Vagina (tissue), 2 donors: ENCODE measurements at places on chromosomes 7 and 10. TPM values are rescaled to one million over a fixed set of nuclear protein-coding genes. Genes with fewer than 3 reads are reported as not detected.
A peak's percentile ranks its signal among the peaks of the same experiment; 100 is the strongest.

- no peak for DNase-seq
These were observed 184.5 kb upstream of the NFE2L3 start for GRCh38 chr7:25967278-25968204.

- no peak for DNase-seq
These were observed 19.1 kb upstream of the LEP start for GRCh38 chr7:128221929-128222403.

- no peak for DNase-seq
These were observed 107.4 kb downstream of the WDFY4 start for GRCh38 chr10:48792121-48792520.

- no peak for DNase-seq
These were observed 46.9 kb downstream of the GPAM start for GRCh38 chr10:112136486-112137153.

GRCh38 chr10:87505366-87506111, 846 bp downstream of the MINPP1 start:
- DNase-seq: no peak

DNA sequence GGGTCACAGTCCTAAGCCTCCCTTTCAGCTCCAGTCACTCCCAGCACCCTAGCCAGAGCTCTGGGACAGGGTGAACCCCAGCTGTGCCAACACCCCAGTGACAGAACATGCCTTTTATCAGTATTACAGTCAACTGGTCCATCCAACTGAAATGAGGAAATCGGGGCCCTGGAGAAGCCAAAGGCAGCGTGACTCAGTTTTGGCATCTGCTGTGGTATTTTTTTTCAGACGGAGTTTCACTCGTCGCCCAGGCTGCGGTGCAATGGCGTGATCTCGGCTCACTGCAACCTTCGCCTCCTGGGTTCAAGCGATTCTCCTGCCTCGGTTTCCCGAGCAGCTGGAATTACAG, 3.4 kb upstream of the CLDN15 start:
- DNase-seq: no peak

DNA sequence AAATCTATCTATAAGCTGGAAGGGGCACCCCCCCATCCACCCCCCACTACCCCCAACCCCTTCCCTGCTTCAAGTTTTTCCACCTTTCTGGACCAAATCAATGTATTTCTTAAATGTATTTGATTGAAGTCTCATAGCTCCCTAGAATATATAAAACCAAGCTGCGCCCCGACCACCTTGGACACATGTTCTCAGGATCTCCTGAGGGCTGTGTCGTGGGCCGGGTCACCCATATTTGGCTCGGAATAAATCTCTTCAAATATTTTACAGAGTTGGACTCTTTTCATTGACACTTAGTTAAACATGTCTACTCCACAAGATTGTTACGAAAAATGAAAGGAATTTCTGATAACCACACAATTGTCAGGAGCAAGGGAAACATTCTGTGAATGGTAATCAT, 215.6 kb downstream of the ADARB2 start:
- no peak for DNase-seq

DNA sequence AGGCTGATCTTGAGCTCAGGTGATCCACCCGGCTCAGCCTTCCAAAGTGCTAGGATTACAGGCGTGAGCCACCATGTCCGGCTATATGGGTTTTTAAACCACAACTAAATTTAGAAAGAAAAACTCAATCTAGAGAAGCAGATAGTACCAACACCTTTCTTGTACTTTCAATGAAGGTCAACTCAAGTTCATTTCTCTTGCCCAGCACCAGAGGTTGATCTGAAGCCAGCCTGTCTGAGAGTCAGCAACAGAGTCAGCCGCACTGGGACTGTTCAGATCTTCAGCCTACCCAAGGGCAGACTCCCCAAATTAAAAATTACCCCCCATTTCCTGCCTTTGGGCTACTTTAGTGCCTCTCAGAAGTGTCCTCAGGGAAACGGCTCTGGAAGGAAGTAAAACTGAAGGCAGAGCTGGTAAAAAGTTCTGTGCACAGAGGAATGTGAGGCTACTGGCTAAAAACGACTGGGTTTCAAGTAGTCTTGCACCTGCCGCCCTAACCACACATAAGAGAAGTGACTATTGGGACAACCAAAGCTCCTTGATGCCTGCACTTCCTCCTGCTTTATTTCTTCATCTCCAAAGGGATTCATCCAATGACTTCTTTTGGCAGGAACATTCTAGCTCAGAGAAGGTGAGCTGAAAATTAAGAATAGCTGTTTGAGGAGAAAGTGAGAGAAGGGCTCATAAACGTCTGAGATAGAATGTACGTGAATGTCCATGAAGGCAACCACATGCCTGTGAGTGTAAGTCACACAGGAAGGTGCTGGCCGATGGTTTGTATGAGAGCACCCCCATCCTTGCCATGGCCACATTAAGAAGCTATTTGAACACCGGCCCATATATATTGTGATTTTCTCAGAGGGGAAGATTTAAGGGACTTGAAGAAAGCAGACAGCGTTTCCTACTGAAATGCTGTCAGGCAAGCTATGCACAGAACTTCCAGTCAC, 142.4 kb upstream of the PRR15 start:
- no peak for DNase-seq

DNA sequence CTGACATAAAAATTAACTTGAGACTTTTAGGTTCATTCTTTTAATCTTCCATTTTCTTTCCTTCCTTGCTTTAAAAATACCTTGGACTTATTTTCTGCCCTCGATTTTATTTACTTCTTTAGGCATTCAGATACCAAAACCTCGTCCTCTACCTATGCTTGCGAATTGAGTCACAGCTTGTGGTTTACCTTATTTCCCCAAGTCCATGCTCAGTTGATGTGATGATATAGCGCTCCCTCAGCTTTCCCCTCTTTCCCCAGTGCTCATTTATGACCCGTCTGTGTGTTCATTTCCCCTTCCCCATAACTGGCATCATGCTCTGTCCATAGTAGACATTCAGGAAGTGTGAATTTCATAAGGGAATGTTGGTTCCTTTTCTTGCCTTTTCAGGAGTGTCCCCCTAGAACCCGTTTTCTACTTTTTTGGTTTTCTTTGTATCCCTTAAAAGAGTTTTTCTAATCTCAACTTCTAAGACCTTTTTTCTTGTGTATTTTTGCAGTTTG, 19.1 kb upstream of the PRKRIP1 start:
- DNase-seq: no peak

DNA sequence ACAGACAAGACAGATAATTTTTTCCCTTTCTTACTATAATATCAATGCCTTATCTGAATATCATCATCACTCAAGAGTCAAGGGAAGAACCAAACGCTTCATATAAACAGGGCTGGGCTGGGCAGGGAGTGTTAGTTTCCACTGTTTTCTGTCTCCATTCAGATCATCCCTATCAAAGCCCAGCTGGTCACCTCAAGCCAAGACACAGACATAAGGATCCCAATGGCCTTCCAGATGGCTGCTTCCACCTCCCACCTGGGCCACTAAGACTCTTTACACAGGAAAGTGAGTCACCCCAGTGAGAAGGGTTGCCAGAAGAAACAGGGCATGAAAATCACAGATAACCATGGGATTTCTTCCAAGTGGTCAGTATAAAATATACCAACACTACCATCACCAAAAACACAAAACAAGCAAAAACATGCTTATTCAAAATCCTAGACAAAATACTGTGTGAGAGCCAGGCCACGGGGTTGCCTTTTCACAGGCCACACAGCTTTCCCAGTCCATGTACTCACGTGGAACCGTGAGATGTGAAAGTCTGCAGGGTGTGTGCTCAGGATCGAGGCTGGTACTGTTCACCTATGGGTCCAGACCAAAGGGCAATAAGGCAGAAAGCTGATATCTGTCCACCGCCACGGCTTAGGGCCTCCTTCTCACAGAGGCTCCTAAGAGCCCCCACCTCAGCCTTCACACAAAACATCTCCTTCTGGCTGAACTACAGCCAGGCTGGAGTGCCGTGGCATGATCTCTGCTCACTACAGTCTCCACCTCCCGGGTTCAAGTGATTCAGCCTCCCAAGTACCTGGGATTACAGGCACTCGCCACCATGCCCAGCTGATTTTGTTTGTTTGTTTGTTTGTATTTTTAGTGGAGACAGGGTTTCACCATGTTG, 5.7 kb downstream of the PRSS1 start:
- DNase-seq: peak; percentile 52

DNA sequence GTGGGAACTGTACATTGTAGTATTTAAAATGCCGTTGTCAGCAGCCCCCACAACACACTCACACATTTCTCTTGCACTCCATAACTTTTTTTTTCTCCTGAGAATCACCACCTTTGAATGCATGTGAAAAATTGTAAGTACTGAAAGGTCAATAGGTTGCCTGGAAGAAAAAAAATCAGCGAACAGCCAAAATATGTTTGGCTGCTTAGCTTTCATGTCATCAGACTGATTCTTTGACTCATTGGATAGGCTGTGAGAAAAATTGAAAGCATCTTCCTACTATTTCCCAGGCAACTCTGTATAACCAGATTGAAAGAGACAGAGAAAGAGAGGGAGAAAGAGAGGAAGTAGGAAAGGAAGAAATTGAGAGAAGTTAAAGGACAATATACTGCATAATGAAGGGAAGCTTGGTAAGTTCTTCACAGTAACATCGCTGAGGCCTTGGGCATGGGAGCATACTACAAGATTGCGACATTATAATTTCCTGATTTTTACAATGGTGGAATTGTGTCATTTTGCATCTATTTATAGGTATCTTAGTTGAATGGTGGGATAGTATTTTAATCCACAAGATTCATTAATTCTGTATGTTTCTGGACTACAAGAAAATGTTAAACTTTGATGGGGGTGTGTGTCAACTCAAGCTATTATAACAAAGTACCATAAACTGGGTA, 249.3 kb upstream of the KCND2 start:
- no peak for DNase-seq

DNA sequence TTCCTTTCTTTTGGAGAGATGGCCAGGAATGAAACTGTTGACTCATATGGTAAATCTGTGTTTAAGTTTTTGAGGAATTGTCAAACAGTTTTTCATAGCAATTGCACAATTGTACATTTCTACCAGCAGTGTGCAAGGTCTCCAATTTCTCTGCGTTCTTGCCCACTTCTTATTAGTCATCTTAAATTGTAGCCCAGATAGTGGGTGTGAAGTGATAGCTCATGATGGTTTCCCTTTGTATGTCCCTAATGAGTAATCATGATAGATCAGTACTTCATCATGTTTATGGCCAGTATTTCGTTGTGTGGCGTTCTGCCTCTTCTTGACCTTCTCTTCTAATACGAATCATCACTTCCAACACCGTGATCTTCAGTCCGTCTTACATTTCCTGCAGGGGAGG, 136.3 kb downstream of the DOCK1 start:
- DNase-seq: no peak

- no peak for DNase-seq
These were observed 88.8 kb downstream of the NRBF2 start for GRCh38 chr10:63221950-63222349.

GRCh38 chr10:125124115-125124487, 36.3 kb downstream of the CTBP2 start:
- DNase-seq: no peak

- DNase-seq: no peak
These were observed 790.8 kb upstream of the KCND2 start for GRCh38 chr7:119482209-119482608.

GRCh38 chr7:1691601-1692514, 21.8 kb downstream of the ELFN1 start:
- no peak for DNase-seq

DNA sequence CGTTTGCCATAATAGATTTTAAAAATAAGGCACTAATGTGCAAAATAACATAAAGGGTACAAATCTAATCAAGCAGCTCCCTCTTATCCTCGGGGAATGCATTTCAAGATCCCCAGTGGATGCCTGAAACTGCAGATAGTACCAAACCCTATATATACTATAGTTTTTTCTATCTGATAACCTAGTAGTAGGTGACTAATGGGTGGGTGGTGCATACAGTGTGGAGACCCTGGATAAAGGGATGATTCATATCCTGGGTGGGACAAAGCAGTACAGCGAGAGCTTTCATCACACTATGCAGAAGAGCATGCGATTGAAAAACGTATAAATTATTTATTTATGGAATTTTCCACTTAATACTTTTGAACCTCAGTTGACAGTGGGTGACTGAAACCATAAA, 464.5 kb downstream of the GRID1 start:
- DNase-seq: no peak

- DNase-seq: no peak
These were observed 30.7 kb downstream of the ST8SIA6 start for GRCh38 chr10:17423632-17424186.

- peak; percentile 67 for DNase-seq
These were observed 49.7 kb upstream of the ANTXRL start for GRCh38 chr10:46236941-46237681.

DNA sequence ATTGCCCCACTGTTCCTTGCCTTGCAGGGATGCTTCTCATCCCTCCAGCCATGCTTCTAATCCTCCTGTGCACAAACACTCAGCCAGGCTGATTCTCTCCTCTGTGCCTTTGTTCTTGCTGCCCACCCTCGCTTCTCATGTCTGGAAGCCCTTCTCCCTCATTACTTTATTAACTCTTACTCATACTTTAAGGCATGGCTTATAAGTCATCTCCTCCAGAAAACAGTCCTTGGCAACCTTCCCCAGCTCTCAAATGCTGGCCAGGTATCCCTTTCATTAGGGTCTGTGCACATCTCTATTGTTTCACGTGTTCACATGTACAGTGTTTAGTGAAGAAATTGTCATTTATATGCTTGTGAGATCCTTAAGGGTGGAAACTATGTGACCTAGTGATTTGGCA, 62.9 kb downstream of the ITGB8 start:
- no peak for DNase-seq

- no peak for DNase-seq
These were observed 6.7 kb downstream of the KCNH2 start for GRCh38 chr7:150971242-150972022.

AP4M1 gene
- total RNA-seq: 26.3 TPM

SLC16A9 gene
- 3.7 TPM for total RNA-seq

MAGI2 gene
- 6.9 TPM for total RNA-seq

GIMAP7 gene
- 16.0 TPM for total RNA-seq

DENND2A gene
- total RNA-seq: 17.4 TPM

COL13A1 gene
- total RNA-seq: not detected

NPFFR1 gene
- total RNA-seq: not detected

ATG9B gene
- total RNA-seq: 34.1 TPM

TAS2R41 gene
- total RNA-seq: not detected

EPHA1 gene
- 51.3 TPM for total RNA-seq

LLCFC1 gene
- not detected for total RNA-seq

STEAP1 gene
- total RNA-seq: 24.3 TPM

PKD2L1 gene
- not detected for total RNA-seq
